Stimulated activated CD4-positive, alpha-beta T cell treated with anti-CD3 and anti-CD28 coated beads, Interleukin-15, amount 100 ng/mL, for 1 hour (primary cell): ENCODE measurements at places on chromosomes 11 and 22.

DNA sequence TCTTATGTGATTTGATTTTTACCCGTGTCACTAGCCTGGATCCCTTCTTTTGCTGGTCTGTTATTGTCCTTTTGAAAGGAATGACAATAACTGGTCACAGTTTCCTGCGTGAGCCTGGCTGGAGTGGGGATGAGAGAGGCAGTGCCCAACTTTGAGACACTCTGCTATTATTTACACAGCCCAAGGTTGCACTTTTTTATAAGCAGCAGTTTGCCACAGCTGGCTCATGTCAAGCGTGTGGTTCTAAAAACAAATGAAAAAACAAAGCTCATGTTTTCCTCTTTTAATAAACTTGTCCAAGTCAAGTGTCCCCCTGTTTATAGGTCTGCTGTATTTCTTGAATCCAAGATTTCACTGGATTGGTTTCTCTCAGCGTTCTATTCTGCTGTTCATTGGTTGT is 201.3 kb downstream of the GRIK4 start:
- no peak for DNase-seq

DNA sequence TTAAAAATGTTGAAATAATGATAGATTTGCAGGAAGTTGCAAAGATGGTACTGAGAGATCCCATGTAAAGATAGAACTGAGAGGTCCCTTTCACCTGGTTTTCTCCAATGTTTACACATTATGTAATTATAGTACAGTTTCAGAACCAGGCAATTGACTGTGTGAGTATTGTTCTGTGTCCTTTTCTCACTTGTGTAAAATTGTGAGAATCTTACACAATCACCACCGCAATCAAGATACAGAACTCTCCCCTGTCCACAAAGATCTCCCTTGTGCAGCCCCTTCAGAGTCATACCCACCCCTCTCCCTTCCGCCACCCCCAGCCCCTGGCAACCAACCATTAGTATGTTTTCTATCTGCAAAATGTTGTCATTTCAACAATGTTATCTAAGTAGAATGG is 119.8 kb upstream of the NAV2 start:
- DNase-seq, result no peak

DNA sequence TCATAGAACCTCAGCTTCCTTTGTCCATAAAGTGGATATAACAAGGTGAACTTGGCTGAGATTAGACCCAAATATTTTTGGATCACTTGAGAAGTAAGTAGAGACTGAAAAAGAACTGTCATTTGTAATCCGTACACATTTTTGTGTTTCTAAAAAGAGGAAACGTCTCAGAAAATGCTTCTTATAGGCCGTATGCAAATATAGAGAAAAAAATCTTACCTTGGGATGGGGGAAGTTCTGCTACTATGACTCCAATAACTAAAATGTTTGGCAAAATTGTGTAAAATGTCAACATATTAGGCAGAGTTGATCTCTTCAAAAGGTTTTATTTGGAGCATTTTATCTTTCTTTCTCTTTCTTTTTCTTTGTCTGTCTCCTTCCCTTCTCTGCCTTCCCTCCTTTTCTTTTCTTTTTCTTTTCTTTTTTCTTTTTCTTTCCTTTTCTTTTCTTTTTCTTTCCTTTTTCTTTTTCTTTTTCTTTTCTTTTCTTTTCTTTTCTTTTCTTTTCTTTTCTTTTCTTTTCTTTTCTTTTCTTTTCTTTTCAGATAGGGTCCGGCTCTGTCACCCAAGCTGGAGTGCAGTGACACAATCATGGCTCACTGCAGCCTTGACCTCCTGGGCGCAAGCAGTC is 48.2 kb downstream of the ADM start:
- no peak for DNase-seq

DNA sequence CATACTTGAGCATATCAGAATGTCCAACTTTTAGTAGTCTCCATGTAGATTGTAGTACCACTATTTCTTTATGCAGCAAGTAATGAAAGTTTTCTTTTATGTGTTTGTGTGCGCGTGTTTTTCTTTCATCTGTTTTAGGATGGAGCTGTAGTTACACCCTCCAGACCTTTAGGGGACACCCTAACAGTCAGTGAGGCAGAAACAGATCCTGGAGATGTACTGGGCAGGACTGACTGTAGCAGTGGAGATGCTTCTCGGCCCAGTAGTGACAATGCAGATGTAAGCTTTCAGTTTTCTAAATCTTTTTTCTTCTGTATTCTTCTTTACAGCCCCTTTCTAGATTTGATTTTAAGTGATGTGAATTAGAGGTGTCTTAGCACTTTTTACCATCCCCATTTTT is 79.9 kb upstream of the GRIK4 start:
- DNase-seq, result no peak

DNA sequence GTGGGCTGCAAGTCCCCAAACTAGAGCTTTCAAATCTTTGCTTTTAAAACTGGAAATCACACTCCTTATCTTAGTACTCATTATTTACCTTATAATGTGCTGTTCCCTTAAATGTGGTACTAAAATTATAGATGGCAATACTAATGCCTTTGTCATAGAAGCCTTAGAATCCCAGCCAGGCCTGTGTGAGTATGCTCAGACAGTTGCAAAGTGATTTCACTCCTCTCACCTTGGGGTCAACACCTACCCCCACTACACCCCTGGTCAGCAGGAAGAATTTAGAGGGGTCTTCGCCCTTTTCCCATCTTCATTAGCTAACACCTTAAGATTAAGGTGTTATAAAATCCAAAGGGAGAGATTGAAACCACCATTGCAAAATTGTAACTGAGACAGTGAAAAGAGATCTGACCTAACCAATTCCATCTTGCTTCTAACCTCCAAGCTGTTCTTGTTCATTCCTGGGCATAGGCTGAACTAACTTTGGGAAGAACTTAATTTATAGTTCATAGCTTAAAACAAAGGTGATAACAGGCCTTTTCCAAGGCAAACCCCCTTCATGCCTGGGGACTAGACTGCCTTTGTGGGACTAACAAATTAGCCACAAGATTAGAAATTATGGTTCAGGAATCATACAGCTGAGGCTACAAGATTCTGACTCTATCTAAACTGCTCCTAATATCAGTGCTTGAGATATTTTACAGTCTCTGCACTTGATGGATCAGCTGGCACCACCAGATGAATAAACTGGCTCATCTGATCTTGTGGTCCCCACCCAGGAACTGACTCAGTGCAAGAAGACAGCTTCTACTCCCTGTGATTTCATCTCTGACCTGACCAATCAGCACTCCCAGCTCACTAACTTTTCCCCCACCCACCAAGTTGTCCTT is 10.4 kb upstream of the MRPL17 start:
- DNase-seq, result peak; percentile 27

- no peak for DNase-seq
Observed at GRCh38 chr11:74754507-74755252, 6.0 kb downstream of the RNF169 start.

DNA sequence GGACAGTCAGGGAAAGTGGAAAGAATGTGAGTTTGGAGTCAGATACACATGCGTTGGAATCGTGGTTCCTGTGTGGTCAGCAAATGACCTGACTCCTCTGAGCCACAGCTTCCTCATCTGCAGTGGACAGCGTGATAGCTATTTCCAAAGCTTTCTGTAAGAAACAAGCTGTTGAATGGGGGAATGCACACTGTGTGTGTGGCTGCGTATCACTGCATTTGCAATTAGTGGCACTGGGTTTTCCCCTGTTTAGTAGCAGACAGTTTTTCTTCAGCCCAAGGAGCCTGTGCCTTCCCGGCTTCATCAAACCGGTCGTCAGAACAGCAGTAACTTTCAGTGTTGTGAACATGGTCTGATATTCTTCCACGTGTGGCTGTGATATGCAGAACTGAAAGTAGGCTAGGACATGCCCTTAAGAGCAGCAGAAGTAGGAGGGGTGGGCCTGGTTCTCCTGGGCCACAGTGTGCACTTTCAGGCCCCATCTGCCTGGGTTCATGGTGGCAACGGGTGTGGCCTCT is 121.5 kb downstream of the RRAS2 start:
- no peak for DNase-seq

GRCh38 chr22:32208681-32209080 is 3.8 kb upstream of the RFPL2 start:
- no peak for DNase-seq

DNA sequence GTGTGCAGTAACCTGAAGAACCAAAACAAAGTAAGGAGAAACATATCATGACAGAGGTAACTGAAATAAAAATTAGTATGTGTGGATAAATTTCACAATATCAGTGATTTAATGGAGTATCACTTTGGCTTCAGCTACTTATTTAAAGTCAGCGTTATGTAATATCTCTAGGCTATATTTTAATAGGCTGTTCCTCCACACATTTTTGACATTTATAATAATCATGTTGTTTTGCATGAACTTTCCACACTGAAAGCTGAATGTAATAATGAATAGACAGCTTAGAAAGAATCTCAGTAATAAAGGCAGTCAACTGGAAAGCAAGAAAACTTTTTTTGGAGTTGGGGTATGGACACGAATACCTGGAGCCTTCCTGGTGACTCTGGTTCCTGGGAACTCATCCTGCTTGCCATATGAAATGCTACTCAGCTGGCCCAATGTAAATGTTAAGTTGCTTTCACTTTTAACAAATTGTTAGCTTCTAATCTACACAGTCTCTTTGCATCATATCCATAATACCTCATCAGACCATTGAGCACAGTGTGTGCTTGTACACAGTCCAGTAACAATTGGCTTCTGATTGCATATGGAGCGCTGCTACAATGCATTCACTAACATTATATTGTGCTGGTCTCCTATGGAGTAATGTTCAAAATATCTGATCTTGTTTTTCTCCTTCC is 257.7 kb downstream of the SOX6 start:
- DNase-seq, result no peak

- no peak for DNase-seq
Observed at GRCh38 chr11:47854667-47855066, 6.5 kb upstream of the NUP160 start.

DNA sequence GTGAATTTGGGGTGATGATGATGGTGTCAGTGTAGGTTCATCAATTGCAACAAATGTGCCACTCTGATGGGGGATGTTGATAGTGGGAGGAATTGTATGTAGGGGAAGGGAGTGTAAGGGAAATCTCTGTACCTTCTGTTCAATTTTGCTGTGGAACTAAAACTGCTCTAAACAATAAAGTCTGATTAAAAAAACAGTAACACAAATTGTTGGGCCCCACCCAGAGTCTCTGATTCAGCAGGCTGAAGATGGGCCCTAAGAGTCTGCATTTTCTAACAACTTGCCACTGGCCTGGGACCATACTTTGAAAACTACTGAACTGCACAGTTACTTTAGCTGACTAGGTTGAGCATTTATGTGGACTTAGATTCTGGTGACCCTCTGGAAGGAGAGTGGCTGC is 113.2 kb downstream of the ATG16L2 start:
- no peak for DNase-seq

GRCh38 chr11:69123593-69124545 is 31.9 kb upstream of the SMIM38 start:
- peak; percentile 12 for DNase-seq

DNA sequence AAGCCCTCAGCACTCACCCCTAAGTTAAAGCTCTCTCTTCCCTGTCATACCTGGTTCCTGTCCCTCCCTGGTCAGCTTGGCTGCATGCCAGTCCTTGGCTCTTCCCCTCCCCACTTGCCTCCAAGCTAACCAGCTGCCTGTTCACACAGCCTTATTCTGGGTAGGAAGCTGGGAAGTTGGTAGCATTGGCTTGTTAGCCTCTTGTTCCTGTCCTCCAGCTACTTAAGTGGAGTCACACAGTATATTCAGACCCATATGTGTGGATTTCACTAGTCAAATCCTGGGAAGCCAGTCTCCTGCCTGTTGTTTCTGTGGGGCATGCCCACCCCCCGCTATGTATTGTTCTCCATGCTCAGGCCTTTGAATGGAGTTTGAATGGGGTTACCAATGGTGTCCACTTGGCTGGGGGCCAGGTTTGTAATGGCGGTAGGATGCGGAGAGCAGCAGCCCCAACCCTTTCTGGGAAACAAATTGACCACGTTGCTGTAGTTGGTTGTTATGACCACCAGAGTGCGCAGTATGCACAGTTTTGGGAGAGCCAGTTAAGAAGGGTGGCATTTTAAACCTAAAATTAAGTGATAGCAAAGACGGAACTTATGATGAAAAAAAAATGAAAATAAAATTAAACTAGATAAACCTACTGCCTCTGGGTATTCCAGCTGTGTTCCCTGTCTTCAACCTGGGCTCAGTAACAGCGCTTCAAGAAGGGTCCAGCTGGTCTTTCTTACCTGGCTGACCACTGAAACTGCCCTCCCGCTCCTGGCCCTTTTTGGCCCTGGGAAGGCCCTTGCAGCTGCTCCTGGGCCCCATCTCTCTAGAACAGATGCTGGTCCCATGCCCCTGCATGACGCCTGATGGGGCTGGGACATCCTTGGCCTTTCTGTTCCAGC is 10.7 kb upstream of the RPS3 start:
- DNase-seq, result no peak

DNA sequence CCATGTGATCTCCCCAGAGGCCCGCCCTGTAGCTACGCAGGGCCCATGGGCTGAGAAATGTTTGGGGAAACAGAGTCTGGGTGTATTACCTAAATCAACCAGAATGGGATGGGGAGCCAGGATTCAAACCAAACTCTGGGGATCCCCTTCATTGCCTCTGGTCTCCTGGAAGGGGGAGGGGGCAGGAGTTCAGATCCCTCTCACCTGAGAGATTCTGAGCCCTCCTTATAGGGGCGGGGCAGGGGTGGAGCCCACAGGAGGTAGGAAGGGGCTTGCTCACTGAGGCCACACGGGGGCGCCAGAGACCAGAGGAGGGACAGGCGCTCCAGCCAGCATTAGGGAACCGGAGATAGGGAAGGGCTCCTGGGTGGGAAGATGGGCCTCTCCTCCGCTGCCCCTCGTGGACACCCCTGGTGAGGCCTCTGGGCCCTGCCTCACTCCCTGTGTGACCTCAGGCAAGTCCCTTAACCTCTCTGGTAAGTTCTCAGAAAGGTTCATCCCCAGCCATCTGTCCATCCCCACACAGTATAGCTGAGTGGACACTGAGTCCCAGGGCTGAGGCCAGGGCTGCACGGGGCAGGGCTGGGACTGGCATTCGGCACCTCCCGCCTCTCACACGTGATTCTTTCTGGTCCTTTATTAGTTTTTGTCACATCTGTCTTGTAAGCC is 2.7 kb upstream of the CDC42BPG start:
- DNase-seq, result peak; percentile 83

GRCh38 chr11:70647188-70648166 is 249.1 kb downstream of the CTTN start:
- DNase-seq, result no peak

GRCh38 chr11:8403310-8403709 is 139.6 kb upstream of the LMO1 start:
- no peak for DNase-seq
